ENCODE measurements at places on chromosomes 5 and 9.

DNA sequence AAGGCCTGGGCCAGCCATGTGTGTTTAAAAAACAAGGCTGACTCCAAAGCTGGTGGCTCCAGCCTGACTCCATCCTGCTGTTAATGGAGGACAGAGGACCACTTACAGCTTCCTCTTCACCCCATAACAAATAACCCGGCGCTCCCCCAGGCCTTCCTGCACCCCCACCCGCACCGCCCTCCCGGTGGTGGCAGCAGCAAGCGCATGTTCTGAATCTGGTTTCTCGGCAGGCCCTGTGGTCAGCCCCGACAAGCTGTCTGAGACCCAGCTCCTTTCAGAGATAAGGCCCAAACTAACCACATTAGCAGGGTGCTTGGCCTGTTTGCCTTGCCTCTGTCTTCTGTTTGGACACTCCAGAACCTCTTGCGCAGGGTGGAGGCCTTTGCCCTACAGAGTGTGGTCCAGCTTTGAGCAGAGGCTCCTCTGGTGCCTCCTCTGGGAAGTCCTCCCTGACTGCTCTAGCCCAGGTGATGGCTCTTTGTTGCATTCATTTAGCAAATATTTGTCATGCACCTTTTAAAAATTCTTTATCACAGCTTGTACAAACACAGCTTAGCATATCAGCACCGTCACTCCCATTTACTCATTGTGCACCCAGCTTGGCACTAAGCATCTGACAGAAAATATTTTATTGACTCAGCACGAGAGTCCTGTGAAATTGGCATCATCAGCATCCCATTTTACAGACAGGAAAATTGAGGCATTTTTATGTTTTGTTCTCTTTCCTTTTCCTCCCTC is 78.4 kb downstream of the NDFIP1 start:
- no peak for DNase-seq

DNA sequence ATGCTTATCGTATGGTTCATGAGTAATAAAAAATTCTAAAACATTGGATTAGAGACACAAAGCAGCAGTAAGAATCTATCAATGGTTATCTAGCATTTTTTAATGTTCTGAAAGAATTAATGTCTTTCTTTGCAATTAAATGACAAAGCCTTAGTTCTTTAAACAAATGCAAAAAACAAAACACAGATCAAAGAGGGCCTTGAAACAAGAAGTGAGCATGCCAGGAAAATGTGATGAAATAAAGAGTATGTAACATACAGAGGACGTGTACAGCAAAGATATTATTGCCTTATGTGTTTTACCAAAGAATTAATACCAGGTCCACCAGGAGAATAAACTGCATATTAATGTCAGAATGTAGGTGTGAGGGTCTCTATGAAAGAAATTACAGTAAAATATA is 812.3 kb upstream of the GRAMD2B start:
- no peak for DNase-seq

DNA sequence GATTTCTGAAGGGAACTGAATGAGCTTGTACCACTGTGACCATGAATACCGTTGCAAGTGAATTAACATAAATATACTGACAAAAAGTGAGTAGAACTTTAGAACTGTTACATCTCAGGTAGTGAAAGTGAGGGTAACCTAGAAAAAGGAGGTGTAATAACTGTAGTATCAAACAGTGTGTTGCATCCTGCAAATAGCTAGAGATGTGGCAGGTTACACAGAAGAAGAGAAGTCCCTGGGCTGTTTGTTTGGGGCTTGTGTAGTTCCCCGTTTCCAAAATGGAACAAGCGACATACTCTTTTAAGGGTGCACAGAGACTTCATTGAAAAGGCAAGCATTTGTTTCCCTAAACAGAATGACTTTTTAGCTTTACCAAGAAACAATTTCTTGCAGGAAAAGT is 214.8 kb downstream of the NR3C1 start:
- no peak for DNase-seq

- peak; percentile 11 for DNase-seq
Measured at GRCh38 chr9:6467006-6467625, 54.1 kb downstream of the UHRF2 start.

DNA sequence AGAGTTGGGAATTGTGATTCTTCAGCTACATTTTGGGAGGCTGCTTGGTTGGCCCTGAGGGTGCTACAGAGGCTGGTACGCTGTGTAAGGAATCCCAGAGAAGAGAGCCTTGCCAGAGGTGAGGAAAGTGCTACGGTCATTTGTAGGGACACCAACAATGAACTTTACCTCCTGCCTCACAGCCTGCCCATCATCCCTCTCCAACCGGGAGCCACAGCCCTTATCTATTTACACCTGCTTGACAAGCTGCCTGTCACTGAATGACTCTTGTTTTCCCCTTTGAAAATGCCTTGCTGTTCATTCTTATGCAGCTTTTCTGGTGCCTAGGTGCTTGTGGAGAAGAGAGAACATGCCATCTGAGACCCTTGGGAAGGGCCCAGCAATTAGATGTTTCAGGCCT is 110.8 kb downstream of the PCSK1 start:
- DNase-seq: no peak

DNA sequence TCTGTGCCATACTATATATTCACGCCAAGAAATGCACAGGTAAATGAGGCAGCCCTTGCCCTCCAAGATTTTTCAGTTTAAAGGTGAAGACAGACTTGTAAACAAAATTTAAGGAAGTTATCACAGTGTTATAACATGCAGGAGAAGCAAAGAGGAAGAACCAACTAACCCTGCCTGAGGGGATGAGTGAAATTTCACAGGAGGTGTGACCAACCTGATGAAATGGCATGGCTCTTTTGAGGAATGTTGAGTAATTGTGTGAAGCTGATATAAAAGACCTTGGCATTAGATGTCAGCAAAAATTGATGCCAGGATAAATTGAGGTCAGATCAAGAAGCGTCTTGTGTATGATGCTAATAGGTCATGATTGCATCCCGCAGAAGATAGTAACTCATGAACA is 86.5 kb downstream of the HCN1 start:
- no peak for DNase-seq

DNA sequence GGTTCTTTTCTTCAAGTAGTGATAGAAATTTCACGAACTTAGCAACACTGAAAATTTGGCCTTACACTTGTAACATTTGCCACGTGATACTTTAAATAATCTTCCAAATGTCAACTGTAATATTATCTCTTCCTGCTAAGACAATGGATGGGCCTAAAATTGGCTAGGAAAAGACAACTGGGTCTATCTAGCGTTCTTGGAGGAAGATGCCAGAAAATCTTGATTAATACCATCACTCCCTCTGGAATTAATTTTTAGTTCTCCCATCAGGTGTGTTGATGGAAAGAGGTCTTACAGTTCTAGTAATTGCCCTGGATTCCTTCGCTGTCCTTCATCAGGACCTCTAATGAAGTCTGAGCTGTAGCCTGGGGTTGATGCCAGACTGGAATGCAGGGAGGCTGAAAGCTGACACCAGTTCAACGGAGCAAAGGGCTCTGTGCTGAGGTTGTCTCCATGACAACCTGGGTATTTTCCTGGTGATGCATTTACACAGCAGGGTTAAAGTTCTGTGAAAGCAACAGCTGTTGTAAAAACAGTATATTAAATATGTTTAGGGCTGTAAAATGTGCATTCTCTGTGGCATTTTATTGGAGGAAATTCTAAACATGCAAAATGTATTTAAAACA is 92.3 kb downstream of the GAS1 start:
- peak; percentile 47 for DNase-seq

GRCh38 chr5:176538989-176539384 is 1.8 kb upstream of the RNF44 start:
- DNase-seq: no peak

DNA sequence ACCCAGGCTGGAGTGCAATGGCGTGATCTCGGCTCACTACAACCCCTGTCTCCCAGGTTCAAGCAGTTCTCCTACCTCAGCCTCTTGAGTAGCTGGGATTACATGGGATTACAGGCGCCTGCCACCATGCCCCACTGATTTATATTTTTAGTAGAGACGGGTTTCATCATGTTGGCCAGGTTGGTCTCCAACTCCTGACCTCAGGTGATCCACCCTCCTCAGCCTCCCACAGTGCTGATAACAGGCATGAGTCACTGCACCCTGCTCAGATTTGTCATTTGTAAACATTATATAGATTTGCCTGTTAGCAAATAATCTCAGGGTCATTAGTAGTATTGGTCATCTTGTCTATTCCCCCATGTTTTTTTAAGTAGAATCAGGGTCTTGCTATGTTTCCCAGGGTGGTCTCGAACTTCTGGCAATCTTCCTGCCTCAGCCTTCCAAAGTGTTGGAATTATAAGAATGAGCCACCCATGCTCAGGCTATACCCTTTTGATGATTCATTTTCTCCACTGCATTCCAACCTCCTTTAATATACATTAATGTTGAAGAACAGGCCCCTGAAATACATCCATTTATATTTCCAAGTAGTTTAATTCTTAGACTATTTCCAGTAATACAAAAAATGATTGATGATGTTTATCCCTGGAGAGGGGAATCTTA is 17.3 kb downstream of the CENPH start:
- no peak for DNase-seq

DNA sequence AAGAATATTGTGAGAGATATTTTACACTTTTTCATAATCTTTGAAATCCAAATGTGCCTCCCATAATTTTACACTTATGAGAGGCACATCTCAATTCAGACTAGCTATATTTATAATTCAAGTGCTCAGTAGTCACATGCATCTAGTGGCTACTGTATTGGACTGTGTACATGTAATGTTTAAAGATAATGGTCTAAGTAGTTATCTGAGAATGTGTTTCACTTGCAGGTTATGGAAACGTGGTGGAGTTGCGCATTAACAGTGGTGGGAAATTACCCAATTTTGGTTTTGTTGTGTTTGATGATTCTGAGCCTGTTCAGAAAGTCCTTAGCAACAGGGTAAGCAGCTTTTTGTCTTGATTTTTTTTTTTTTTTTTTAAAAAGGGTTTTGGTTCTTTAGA is 28.8 kb downstream of the G3BP1 start:
- no peak for DNase-seq

- no peak for DNase-seq
Measured at GRCh38 chr5:53882006-53882675, 321.7 kb downstream of the NDUFS4 start.

GRCh38 chr9:33992632-33993031 is 56.1 kb downstream of the UBAP2 start:
- DNase-seq: no peak

DNA sequence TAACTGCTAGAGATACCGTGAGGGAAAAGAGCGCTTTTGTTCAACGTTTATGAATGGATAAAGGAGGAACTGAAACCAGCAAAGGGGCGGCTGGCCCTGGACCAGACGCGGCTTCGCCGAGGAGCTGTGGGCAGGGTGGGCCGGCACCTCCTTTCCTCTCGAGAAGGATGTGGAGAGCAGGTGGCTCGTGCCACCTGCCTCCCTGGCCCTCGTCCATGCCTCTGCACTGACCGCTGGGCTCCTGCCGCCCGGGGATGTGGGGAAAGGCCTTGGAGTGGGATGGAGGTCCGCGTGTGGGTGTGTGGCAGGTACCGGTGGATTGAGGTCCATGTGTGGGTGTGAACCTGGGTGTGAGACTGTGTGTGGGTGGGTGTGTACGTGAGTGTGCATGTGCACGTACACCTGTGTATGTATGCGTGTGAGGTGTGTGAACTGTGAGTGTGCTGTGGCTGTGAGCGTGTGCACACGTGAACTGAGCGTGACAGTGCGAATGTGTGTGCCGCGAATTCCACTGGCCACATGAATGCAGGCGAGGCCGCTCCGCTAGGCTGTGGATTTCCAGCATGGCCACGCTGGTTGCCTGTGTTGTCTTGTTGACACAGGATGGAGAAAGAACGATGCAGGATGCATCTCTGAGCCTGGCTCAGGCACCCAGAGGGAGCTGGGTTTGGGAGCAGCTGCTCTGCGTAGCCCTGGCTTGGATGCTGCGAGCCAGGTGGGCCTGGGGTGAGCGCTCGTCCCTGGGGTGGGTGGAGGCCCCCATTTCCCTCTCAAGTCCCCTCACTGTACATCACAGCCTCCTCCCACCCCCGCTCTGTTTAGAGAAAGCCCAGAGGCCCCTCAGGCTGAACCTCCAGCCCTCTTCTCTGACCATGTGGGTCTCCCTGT is 4.4 kb upstream of the CEP72 start:
- no peak for DNase-seq

GRCh38 chr9:14215614-14216013 is 98.3 kb downstream of the NFIB start:
- no peak for DNase-seq

- no peak for DNase-seq
Measured at GRCh38 chr5:179954434-179954833, 46.7 kb upstream of the TBC1D9B start.

GRCh38 chr5:757931-758697 is 26.4 kb downstream of the ZDHHC11B start:
- DNase-seq: no peak

DNA sequence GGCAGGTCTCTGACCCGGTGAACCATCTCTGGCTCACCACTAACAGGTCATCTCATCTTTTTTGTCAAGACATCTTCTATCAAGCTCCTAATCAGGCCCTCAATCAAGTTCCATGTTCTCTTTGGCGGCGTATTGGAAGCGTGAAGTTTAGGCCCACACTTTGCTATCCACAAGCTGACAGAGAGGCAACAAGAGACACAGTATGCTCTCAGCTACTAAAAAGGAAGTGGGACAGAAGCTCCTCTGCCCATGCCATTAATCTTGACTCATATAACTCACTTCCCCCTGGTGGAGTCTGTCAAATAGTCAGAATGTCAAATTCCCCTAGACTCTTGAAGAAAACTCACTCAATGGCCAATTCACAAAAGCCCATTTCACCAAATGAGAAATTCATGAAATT is 77.6 kb upstream of the TMC1 start:
- DNase-seq: no peak

DNA sequence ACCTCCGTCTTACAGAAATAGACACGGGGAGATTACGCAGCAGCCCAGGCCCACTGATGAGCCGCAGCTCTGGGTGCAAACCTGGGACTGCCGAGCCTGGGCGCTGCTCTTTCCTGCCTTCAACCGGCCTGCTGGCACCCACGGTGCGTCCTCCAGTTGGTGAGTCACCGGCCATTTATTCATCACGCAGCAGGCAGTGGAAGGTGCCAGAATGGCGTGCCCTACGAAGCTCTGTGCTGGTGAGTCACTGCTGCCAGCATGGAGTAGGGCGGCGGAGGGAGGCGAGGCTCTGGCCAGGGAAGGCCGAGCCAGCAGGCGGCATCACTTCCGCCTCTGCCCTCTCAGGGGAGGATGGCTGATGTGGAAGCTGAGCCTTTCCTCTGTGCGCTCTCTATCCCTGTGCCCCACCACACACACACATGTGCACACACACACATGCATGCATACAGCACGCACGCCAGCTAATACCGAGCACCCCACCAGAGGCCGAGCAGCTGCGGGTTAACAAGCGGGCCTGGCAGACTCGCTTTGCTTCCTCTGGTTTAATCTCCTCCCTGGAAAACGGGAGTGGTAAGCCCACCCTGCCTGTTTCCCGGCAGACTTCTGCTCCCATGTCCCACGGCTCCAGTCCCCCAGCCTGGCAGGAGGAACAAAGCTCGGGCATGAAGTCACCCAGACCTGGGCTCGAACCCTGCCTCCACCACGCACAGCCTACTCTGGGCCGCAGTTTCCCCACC is 39.2 kb downstream of the OLFM1 start:
- DNase-seq: no peak

DNA sequence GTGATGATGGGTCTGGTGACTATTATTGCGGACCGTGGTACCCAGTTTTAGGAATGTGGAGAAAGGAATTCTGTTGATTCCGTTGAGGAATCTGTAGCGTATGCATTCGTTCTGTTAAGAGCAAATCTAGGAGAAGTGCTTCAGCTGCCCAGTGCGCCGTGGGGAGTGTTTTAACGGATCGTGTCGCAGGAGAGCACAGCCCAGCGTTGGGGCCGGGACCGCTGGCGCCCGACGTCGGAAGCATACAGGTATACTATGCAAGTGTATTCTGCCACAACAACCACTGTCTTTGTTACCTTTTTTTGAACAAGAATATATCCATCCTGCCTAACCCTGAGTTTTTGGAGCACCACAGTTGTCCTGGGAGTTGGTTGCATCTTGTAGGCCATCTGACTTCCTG is 42.7 kb downstream of the TENT4A start:
- no peak for DNase-seq
